ENCODE measurements at places on chromosomes 3 and 15.

DNA sequence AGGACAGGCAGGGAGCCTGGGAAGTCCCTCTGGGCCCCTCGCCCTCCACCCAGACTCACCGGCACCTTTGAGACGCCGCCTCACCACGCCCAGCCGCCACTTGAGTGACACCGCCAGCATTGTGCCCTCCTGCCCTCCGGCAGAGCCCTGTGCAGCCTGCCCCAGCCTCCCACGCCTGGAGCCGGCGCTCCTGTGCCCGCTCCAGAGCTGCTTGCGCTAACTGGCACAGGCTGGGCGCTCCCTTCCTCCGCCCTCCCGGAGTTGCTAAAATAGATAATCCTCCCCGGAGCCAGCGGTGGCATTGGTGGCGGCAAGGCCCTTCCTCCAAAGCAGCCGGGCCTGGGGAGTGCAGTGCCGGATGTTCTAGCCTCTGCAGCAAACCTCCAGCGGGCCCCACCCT lies 15.7 kb upstream of the GRIP2 start:
- DNase-seq, result no peak

- DNase-seq, result no peak
These were observed 364.0 kb upstream of the IL12A start for GRCh38 chr3:159624616-159625015.

DNA sequence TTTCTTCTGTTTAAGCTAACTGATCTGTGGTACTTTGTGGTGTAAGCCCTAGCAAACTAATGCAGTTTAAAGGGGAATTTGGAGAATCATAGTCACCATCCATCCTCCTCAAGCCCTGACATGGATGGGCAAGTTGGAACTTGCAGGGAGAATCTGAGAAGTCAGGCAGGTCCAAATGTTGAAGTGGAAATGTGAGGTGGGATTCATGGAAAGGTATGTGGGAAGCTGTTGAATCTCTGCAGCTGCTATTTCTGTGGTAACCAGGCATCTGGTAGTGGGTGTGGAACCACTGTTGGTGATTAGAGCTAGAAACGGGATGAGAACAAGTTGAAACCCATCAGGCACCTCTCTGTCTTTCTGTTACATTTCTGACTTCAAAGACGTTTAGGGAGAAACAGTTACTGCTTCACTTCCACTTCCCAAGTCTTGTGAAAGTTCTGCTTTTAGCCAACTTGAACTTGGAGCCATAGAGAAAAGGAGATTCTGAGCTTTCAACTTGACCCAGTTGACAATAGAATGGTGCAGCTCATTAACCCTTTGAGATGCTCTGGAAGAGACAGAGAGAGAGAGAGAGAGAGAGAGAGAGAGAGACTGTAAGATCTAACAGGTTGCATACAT lies 38.1 kb upstream of the NMNAT3 start:
- DNase-seq, result no peak

GRCh38 chr3:102741105-102741504 lies 306.3 kb downstream of the ZPLD1 start:
- no peak for DNase-seq

DNA sequence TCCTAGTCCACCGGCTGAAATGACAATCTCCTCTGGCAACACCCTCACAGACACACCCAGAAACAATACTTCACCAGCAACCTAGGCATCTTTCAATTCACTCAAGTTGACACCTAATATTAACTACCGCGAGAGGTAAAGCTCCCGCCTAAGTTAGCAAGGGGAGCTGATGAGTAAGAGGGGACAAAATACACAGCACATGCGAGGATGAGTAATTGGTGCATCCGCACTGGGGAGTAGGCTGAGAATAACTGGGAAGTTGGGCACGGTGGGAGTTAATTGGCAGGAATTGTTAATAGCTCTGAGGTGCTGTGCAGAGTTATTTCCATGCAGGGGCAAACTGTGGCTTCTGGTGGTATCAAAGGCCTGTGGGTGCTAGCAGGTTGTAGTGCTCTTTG lies 14.5 kb upstream of the PLD1 start:
- DNase-seq, result no peak

DNA sequence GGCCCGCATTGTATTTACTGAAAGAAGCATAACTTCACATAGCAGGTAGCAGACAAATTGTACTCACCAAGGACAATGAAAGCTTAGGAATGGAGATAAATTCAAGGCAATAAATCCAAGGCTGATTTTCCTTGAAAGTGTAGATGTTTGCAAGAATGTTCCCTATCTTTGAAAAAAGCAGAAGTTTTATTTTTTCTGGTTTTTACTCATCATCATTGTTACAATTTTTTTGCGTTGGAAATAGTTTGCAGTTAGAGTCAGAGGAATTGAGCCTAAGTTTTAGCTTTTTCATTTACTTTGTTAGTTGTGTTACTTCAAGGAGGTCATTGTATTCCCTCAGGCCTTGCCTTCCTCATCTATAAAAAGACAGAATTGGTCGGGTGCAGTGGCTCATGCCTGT lies 213.9 kb upstream of the TBL1XR1 start:
- no peak for DNase-seq

DNA sequence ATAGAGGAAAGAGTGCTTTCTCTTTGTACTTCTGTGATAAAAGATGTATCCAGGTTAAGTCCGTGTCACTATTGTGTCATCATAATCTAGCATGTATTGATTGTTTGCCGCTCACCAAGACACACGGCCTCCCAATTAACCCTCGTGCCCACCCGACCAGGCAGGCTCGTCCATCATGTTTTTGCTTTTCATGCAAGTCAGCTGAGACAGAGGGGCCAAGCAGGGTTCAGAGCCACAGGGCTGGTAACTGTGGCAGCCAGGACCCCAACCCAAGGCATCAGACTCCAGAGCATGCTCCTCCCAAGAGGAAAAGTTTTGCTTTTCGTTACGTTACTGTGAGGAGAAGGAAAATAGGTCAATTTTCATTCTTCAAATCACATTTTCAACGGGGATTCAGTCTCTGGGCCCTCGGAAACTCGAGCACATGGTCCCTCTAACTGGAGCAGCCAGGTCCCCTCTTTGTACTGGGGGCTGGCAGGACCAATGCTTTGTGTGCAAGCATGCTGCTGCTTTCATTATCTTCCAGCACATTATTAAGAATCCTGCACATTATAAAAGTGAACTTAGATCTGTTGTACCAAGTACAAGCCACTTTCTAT lies 161.1 kb upstream of the TOPAZ1 start:
- DNase-seq, result no peak

DNA sequence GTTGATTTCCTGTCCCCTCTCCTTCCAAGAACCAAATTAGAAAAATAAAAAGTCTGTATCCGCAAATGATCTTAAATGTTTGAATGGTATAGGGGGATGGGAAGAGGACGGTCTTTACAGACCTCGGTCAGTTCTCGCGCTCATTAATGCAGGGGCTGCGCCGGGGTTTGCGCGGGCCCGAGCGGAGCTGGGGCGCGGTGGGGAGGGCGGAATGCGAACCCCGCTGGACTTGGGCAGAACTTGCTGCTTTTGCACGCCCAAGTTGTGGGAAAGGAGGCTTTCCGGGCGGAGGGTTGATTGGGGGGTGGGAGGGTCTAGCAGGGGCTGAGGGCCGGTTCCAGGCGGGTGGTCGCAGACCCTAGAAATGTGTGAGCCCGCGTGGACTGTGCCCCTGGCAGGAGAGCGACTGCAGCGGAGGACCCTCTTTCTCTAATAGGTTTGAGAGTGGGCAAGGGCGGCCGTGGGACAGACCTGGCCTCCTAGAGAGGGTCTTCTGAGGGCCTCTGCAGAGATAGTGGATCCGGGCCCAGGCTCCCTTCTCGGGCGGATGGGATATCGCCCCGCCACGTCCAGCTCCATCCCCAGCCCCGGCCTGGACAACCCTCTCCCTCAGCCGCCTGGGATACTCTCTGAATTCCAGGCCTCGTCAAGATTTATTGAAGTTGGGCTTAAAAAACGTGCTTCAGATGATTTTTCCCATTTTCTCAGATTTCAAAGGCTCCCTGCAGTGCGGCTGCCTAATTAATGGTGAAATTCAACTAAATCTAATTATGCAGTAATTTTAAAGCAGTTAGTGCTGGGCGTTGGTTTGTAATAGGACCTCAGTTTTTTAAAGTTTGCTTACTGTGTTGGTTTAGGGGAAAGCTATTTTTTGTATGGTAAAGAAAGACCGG lies 11.3 kb downstream of the NR2F2 start:
- DNase-seq, result no peak

DNA sequence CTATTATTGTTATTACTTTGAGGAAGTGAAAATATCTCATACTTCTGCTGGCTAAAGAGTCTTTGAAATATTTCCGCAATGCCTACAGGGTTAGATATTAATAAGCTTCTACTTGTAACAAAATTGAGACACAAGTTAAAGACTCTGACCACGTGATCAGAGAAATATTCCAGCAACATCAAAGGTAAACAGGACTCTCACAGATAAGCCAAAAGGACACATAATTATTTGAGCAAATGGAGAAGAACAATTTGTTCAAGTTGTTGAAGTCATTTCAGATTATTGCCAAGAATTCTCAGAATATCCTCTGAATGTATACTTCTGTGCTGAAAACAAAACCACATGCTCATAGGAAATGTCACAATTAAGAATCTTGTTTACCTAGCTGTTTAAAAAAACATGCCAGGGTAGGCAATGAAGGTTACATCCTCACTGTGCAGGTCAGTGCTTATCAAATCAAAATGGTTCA lies 225.8 kb upstream of the ALCAM start:
- DNase-seq, result no peak

DNA sequence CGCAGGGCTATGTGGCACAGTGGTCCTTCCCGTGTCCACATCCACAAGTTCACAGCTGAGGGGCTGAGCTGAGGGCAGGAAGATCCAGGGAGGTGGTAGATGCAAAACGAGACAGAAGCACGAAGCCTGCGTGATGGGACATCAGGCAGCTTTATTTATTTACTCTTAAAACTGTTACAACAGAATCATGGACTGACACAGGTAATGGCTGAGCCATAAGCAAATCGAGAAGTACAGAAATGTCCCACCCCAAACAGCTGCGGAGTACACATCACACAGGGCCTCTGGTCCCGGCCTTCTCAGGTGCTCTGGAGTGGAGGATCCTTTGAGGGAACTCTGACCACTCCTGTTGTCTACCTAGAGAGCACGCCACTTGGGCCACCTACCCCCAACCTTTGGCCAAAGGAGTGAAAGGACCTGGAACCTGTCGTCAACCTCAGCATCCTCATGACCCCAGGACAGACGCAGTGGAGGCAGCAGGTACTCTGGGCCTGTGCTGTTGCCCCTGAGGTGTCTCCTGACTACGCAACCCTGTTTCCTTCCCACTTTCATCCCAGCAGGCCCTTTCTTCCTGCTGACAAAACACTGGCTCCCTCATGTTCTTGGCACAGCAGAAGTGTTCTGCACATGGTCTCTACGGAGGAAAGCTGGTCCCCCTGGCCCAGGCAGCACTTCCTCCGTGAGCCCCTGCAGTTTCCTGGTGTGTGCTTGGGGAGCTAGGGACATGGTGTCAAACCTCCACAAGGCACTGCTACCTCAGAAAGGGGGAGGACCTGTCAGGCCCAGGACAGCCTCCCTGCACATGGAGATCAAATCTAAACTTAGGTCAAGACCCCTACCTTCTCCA lies 47.8 kb downstream of the DHX30 start:
- DNase-seq, result no peak

DNA sequence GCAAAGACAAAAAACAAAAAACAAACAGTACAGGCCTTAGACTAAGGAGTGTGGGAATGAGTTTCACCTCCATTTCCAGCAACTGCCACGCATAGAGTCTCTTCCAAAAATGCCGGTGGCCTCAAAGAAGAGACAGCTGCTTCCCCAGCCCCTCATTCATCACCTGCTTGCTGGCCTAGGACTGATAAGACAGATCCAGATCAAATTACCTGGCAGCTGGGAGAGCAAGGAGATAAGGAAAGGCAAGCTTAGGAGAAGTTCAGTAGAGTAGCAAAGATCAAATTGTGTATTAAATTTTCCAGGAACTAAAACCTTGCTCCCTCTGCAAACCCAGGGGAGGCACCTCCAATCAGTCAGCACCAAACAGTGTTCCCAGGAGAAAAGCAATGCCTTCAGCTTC lies 325.8 kb upstream of the CTNNB1 start:
- no peak for DNase-seq

- no peak for DNase-seq
These were observed 407.5 kb upstream of the DPH6 start for GRCh38 chr15:35953424-35953823.

GRCh38 chr15:88735212-88735611 lies 68.0 kb upstream of the ACAN start:
- DNase-seq, result no peak

DNA sequence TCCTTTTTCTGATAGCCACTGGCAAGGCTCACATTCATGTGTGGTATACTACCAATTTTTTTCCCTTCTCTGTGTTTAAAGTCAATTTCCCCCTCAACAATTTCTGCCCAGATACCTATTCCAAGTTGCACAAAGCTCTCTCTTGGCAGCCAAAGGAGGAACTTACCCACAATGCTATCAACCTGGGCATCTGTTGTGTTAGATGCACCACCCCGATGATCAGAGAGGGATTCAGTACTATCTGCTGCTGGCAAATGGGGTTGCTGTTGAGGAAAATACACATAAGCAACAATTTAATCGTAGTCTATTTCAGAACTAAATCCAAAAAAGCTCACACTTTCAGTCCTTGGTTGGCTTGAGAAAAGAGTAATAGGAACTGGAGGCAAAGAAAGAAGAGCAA lies 46.1 kb downstream of the AAGAB start:
- DNase-seq, result no peak

DNA sequence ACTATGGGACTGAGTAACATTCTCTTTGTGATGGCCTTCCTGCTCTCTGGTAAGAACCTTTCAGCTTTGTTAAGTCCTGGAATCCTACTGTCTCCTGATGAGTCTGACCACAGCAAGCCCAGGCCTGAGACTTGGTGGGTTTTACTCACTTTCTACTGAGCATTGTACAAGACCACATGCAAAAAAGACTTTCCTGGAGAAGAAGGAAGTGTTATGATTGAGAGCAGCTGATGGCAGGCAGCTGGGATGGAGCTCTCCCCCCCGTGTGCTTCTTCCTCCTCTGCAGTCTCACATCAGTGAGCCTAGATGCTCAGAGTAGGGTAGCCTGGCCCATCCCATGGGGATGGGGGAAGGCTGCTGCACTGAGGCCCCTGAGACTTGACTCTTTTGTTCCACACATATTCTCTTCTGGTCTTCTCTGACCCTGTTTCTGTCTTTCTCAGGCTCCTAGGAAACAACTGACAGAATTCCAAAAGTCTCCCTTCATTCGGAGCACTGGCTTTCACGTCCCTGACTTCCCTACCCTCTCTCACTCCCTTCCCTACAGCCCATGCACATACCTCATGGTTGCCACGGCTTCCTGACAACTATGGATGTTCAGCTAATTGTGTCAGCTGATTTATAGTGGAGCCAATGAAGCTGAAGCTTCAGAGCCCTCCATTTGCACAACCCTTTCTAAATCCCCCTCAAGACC lies 36.6 kb downstream of the CD86 start:
- no peak for DNase-seq

- no peak for DNase-seq
These were observed 782.0 kb downstream of the MCTP2 start for GRCh38 chr15:95013381-95013780.

DNA sequence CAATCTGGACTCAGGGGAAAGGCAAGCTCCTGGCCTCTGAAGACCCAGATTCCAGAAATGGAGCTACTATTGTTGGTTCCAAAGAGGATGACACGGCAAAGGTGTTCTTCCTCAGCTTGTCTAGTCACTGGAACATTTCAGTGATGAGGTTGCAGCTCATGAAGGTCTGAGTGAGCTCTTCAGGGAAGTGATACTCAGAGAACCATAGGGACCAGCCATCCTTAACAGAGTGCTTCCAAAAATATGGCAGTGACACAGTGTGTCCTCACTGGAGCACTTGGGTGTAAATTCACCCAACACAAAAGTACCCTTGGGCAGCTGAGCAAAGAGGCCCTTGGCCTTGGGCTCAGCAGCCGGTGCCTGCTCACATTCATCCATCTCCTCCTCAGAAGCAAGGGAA lies 46.3 kb downstream of the SPTSSB start:
- no peak for DNase-seq
